Left ventricle myocardium superior (tissue), 1 donor: ENCODE measurements at places on chromosomes 7 and 10. TPM values are rescaled to one million over a fixed set of nuclear protein-coding genes. Genes with fewer than 3 reads are reported as not detected.
A peak's percentile ranks its signal among the peaks of the same experiment; 100 is the strongest.

Gene GJD4
- total RNA-seq = not detected

GRCh38 chr7:47329320-47329926 is 252.5 kb downstream of the TNS3 start:
- DNase-seq = no peak

- DNase-seq = no peak
Measured at GRCh38 chr10:102235598-102235920, 5.8 kb downstream of the PITX3 start.

GRCh38 chr10:26481914-26482550 is 43.9 kb downstream of the APBB1IP start:
- no peak for DNase-seq

Gene AOC1
- total RNA-seq = 0.17 TPM

DNA sequence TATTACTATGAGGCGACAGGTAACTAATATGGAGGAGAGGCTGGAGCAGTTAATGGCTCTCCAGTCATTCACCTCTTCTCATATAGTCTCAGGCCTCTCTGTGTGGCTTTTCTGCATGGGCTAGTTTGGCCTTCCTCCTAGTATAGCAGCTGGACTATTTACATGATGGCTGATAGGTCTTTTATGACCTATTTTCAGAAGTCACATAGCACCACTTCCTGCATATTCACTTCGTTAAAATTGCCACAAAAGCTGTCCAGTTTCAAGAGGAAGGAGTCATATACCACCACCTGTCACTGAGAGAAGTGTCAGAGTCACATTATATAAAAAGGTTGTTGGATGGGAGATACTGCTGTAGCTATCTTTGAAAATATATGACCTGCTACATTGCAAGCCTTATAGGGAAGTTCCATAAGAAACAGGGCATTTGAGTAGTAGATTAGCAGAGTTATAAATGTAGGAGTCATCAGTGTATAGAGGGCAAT is 8.0 kb upstream of the DMTF1 start:
- no peak for DNase-seq

GRCh38 chr10:79098596-79099015 is 29.8 kb downstream of the ZMIZ1 start:
- no peak for DNase-seq

Gene COPS6
- 126 TPM for total RNA-seq

Gene LRRC18
- not detected for total RNA-seq

- no peak for DNase-seq
Measured at GRCh38 chr7:42351316-42351935, 114.4 kb upstream of the GLI3 start.

DNA sequence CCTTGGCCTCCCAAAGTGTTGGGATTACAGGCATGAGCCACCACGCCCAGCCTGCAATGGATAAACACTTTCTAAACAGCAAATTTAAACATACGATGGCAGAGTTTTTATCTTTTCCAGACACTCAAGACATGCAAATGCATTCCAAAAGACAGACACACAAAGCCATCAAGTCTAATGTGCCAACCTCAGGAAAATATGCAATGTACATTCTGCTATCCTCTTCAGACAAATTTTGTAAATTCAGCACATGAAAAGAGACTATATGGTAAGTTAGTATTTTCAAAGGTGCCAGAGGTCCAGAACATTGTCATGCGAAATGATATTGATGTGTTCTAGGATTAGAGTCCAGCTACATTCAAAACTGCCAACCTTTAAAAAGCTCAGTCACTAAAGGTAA is 19.8 kb downstream of the HACD1 start:
- DNase-seq = no peak

Gene FRG2B
- total RNA-seq = not detected

- peak; percentile 32 for DNase-seq
Measured at GRCh38 chr10:7333961-7334641, 76.7 kb downstream of the SFMBT2 start.

Gene PLEKHS1
- not detected for total RNA-seq

Gene OPN1SW
- not detected for total RNA-seq

Gene SPAG6
- total RNA-seq = not detected

DNA sequence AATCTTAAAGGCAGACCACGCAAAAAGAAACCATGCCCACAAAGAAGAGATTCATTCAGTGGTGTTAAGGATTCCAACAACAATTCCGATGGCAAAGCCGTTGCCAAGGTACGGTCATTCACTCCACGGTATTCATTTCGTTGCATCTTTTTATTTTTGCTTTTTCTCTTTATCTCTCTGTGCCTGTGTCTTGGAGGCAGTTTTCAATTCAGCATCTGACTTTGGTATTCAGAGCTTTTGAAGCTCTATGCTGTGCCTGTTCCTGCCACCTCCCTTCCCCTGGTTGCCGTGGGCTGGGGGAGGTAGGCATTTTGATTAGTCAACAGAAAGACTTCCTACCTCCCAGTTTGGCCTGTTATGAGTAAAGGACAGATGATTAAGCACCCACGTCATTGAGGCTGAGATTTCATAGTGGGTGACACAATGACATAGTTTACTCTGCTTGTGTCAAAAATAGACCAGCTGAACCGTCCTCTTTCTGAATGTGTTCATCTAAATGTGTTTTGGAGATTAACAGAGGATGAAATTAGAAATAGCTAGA is 149.5 kb downstream of the ARID5B start:
- peak; percentile 60 for DNase-seq
